ENCODE measurements at places on chromosomes 6 and 20.

DNA sequence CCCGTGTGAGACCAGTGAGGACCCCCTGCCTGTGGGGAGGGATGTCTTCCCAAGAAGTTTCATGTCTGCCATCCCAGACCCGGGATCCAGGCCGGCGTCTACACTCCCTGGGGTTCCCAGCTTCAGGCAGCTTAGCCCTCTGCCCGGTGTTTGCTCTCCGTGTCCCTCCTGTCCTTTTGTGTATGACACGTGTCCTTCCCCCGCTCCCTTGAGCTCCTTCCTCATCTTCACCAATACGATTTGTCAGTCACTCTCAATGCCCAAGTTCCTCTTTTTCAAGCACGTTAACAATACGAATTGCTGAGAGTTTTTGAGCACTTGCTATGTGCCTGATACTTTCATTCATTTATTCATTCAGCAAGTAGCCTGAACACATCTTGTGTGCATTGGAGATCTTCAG, 115.6 kb upstream of the PTPN1 start:
- no peak for DNase-seq

DNA sequence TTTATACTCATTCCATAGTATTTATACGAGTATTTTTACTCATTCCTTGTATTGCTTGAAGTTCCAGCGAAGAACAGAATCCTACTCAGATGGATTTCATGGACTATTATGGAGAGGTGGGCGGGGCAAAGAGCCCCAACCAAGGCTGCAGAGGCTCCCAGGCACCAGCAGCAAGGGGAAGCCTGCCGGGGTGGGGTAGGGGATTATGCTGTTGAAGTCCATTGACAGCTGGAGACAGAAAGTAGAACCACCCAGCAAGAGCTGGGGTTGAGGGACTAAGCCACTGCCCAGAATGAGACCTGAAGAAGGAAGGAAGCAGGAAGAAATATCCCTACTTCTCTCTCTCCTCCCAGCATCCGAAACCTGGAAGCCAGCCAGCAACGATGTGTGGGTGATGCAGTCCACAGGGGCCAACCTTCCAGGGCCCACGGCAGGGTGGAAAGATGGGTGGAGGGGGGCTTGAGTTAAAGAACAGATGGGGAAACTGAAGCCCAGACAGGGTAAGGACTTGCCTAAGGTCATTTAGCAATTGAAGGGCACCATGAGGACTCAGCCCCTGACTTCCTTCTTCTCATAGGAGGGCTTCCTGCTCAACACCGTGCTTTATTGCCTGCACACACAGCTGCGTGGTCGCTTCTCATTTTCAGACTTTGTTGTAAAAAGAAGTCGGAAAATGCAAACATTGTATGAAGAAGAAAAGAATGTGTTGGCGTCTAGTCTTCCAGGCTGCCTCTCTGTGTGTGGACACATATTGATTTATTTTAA, 18.3 kb upstream of the GTSF1L start:
- DNase-seq, result no peak

GRCh38 chr6:149933461-149933860, 8.4 kb upstream of the ULBP2 start:
- no peak for DNase-seq

- DNase-seq, result no peak
Observed at GRCh38 chr20:20206788-20207187, 154.5 kb downstream of the CFAP61 start.

DNA sequence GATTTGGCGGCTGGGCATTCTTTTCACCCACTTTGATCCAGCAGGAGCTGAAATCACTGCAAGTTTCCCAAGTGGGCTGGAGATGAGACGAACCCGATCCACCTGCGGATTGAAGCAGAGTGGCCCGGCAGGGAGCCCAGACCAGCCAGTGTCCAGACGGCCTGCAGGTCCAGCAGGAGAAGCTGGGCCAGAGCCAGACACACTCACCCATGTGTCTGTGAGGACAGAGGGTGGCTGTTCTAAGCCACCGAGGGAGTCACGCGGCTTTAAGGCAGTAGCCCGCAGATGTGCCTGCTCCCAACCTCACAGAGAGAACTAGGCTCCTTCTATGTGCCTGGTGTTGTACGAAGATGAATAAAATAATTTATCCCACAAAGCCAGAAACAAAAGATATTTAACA, 200.7 kb downstream of the WDR27 start:
- no peak for DNase-seq

- no peak for DNase-seq
Observed at GRCh38 chr20:375265-375889, 5.2 kb upstream of the TRIB3 start.

- DNase-seq, result no peak
Observed at GRCh38 chr20:43349841-43350240, 107.9 kb upstream of the SRSF6 start.

- no peak for DNase-seq
Observed at GRCh38 chr20:57242414-57242813, 24.0 kb downstream of the BMP7 start.

DNA sequence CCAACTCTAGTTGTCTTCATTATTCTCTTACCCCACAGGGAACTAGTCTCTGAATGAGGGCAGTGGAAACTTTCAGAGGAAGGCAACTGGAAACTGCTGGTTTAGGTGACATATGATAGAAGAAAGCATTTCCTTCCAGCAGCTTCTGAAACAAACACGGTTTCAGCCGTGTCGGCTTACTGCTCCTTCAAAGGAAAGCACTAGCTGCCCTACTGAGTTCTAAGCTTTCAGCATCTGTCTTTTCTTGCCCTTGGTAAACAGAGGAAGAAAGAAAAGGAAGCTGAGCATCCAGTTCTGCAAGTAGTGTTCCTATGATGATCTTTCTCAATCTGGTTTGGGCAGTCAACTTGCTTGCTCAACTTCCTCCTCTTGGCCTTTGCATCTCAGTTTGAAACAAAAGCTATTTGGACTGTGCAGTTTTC, 117.5 kb upstream of the CEP85L start:
- DNase-seq, result no peak

DNA sequence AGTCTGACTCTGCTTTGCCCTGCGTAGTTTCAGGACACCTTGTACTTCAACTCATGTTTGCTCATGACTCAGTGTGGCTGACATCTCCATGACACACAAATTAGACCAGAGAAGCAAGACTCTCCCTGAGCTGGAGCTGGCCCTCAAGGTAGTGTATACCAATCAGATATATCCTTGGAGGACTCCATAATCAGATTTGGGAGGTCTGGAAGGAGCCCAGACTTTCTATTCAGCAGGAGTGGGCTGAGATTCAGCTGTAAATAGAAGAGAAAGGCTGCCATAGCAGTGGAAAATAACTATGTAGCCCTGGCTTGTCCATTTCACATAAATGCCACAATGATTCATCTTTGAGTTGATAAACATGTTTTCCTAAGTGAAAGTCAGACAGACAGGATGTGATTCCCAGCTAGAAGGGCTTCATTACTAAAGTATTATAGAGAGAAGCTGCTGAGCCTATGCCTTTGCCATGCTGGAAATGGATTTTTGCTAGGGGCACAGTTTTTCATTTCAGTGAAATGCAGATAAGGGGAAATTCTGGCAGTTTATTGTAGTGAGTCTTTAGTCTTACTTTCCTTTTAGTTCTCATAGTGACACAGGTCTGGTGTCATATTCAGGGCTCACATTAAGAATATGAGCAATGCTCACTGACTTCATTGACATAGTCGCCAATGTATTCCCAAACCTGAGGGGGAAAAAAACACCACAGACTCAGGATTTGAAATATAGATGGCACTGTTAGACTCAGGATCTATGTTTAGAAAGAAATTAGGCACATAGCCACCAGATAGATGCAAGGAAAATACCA, 95.3 kb downstream of the CLVS2 start:
- no peak for DNase-seq

GRCh38 chr6:149212892-149213801, 104.4 kb upstream of the TAB2 start:
- peak; percentile 76 for DNase-seq
